ENCODE measurements at places on chromosomes 5 and 9.

DNA sequence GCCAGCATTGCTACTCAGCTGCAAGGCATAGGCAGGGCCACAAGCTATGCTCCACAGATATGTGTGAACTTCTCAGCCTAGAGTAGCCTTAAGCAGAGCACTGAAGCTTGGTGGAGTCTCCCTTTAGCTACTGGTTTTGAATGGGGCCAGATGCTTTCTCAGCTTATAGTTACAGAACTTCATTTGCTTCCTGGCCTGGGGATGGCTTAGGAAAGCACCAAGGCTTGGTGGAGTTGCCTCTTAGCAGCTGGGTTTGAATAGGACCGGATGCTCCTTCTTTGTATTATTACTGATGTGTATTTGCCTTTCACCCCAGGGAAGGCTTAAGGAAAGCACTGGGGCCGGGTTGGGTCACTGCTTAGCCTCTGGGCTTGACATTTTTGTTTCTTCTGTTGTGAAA is 497.8 kb upstream of the SEMA6A start:
- no peak for DNase-seq

GRCh38 chr9:89686621-89687020 is 81.8 kb downstream of the GADD45G start:
- no peak for DNase-seq

- no peak for DNase-seq
Measured at GRCh38 chr9:77743386-77743785, 95.3 kb upstream of the GNA14 start.

- no peak for DNase-seq
Measured at GRCh38 chr9:112884721-112885120, 6.0 kb downstream of the SLC46A2 start.

DNA sequence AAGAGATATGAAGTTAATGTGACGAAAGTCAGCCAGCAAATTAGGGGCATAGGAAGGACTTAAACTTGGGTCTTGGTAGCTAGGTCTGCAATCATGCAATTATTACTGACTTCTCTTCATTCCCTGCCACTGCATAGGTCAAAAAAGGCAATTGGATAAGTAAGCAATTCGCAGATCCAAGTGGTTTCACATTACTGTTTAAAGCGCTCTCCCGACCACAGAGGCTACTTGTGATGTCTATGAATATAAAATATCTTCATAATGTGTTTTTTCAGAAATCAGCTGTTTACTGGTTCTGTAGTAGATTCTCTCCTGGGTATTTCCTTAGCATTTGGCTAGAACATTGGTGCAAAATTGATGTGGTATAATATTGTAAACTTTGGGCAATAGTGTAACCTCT is 174.7 kb upstream of the PTGER4 start:
- DNase-seq: no peak

Data from activated CD4-positive, alpha-beta T cell treated with anti-CD3 and anti-CD28 coated beads, Interleukin-10, Interleukin-2, amounts not matched to agents 100 ng/mL and 50 ng/mL, durations not matched to agents 16 hours and 8 hours (primary cell).